Subcutaneous preadipocyte (primary cell): ENCODE measurements at places on chromosomes 12 and 14. TPM values are rescaled to one million over a fixed set of nuclear protein-coding genes. Genes with fewer than 3 reads are reported as not detected.

DTX1 gene
- total RNA-seq: 0.20 and 0.73 TPM in 2 replicates

LTBP2 gene
- total RNA-seq: 40.1 and 59.5 TPM in 2 replicates

GARIN6 gene
- total RNA-seq: not detected in 2 replicates

NUAK1 gene
- total RNA-seq: 0.73 and 1.6 TPM in 2 replicates

MYH7 gene
- not detected in 2 replicates for total RNA-seq
